ENCODE measurements at places on chromosomes 11 and 22.
A peak's percentile ranks its signal among the peaks of the same experiment; 100 is the strongest.

GRCh38 chr22:46362934-46363515 is 27.5 kb downstream of the TRMU start:
- DNase-seq: no peak

DNA sequence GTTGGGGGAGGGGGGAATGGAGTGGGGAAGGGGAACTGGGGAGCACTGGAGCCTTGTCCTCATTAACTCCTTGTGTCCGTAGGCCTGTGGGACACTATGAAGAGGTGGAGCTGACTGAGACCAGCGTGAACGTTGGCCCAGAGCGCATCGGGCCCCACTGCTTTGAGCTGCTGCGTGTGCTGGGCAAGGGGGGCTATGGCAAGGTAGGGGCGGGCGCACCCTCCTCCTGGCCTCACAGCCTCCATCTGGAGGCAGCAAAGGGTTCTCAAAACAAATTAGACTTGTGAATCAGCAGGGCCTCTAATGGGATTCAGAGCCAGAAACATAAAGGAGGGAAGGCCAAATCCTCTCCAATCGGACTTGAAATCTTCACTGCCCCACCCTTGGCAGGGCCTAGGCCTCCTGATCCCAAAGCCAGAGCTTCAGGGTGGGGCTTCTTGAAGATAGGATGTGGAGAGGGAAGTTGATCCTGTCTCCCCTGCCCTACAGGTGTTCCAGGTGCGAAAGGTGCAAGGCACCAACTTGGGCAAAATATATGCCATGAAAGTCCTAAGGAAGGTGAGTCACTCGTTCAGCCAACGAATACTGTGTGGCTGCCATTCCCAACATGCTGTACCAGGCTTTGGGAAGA is 859 bp downstream of the RPS6KB2 start:
- peak; percentile 59 for DNase-seq

DNA sequence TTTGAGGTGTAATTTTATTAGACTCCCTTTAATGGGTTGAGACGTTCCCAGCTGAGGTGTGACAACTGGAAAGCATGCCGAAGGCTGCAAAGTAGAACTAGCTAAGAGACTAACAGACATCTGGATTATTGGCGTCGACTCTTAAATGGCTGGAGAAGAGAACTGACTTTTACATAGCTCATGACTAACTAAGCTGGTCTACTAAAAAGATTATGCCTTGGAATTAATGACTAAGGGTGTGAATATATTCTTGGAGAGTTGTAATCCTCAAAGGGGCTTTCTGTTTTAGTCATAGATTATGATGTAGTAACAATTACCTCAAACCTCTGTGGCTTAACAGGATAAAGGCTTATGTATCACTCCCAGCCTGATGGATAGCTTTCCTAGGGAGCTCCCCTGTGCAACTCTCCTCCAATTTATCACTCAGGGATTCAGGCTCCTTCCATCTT is 39.5 kb upstream of the SLC5A12 start:
- no peak for DNase-seq

DNA sequence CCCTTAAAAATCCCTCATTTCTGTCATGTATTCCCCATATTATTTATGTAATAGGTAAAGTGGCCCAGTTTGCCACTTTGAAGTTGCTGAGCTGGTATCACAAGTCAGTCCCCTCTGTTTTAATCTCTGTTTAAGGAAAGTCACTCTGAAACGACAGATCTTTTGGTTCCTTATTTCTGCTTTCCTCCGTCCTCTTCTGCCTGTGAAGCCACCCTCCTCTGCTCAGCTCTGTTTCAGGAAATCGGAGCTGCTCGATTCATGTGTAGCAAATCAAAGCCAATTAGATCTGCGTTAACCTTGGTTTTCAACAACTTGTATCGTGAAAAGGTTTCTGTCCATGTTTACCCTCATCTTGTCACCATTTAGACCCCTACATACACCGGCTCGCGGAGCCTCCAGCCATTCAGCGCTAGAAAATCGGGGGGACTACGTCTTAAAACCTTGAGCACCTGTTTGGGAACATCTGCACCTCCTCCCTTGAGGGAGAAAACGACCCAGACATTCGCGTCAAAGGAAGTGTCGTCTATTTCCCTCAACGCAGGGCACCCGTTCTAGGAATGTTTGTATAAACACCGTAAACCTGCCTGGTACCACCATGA is 576 bp upstream of the SC5D start:
- DNase-seq: no peak

- DNase-seq: no peak
Measured at GRCh38 chr22:37697538-37697835, 639 bp downstream of the TRIOBP start.

DNA sequence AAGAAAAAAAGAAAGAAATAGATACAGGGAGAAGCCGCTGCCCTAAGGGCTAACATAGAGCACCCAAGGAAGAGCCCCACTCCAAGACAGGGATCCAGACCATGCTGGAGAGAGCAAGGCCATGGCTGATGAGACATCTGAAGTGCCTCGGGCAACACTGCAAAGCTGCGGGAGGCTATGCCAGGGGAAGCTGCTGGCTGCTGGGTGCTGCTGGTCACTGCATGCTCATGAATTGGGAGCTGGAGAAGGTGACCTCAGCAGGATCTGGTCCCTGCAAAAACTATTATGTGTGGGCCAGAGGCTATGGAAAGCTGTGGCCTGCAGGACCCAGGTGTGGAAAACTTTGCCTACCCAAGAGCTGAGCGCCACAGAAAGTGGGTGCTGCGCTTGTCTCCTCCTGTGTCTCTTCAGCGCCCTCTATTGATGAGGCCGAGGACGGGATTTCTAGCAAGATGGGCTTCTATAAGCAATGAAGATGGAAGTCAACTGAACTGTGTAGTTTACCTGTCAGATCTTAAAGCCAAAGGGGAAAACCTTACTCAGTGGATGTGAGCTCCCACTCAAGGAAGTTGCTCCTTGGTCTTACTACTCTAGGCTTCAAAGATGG is 17.3 kb upstream of the SLC29A2 start:
- DNase-seq: peak; percentile 67

GRCh38 chr11:47592970-47593369 is 1.2 kb downstream of the C1QTNF4 start:
- DNase-seq: no peak

DNA sequence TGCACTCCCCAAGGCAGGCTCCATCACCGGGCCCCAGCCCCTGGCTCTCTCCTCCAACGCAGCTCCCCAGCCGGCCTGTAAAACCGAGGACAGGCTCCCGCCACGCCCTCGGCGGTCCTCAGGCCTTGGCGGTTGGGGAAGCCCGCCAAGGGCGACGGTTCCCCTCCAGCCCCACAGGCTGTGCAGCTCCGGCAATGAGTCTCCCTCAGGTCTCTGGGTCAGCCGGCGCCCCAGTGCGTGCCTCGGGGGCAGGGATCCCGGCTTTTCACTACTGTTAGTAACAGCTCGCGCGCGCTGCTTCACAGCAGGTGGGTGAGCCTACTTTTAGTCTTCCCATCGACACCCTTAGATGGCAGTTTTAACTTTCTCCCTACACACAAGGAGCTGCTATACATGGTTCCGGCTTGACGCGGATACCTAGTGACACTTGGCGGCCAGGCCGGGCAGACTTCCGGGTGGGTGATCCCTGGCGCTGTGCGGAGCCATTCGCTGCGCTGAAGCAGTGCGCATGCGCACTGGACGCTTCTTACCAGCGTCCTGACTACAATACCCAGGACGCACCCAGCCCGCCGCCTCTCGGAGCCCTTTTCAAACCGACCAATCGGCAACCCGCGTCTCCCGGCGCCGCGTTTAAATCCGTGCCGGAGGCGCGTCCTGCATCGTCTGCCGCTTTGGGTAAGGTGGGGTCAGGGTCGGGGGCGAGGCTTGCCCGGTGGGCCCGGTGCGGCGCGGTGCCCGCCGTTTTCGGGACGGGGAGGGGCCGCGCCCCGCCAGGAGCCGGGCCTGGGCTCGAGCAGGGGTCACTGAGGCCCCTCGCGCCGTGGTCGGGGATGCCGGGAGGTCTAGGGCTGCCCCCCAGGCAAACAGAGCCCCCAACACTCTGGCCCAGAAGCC is at the start of gene GTSE1:
GTSE1 (plus strand) TSS at position 614 of the 894 bp plus-strand sequence. CDS start 531 bp downstream, outside the sequence.
- DNase-seq: peak; percentile 98

GRCh38 chr22:24355574-24355973 is 71.8 kb upstream of the ADORA2A start:
- DNase-seq: no peak

DNA sequence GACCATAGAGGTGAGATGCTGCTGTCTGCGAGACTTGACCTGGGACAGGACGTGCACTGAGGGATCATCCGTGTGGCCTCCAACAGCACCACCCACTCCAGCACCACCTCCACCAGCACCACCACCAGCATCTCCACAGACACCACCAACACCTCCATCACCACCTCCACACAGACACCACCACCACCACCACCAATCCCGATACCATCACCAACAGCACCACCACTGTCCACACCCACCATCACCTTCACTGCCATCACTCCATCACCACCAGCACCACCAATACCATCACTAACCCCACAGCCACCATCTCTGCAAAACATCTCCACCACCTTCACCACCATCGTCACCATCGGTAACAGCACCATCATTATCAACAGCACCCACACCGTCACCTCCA is 26.6 kb upstream of the SLC22A12 start:
- no peak for DNase-seq

DNA sequence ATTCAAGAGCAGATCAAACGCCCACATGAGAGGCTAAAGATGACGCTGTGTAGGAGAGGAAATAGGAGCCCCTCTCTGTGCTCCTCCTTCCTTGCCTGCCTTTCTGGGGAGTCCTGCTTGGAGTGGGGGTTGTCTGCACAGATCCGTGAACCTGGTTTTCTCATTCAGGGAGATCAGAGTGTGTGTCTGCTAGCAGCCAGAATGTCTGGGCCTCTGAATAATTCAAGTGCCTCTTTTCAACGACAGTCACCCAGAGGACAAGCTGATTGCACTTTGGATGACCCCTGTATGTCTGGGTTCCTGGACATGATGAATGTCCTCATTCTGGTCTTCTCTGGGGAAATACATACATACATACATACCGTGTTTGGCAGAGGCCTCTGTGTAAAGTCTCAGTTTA is 592.5 kb upstream of the B3GAT1 start:
- DNase-seq: no peak

GRCh38 chr11:61019832-61020405 is 48.4 kb downstream of the CD6 start:
- no peak for DNase-seq

GRCh38 chr22:41931701-41932269 is 5.2 kb upstream of the TNFRSF13C start:
- DNase-seq: no peak

- no peak for DNase-seq
Measured at GRCh38 chr22:17580441-17581031, 17.2 kb downstream of the SLC25A18 start.
